Eye (tissue), 1 donor: ENCODE measurements at places on chromosomes 11 and 22.

DNA sequence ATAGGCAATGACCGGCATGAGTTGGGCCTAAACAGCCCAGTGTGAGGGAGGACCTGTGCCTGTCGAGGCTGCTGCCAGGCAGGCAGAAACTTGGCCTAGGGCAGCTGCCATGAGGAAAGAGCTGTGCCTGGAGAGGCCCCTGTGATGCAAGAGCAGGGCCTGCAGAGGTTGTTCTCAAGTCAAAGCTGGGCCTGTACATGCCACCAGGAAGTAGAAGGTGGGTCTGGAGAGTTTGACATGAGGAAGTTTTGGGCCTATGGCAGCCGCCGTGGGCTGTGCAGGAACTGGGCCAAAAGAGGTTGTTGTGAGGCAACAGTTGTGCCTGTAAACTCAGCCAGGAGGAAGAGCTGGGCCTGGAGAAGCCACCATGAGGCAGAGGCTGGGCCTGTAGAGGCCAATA is 43.2 kb downstream of the OR4C45 start:
- DNase-seq, result no peak

DNA sequence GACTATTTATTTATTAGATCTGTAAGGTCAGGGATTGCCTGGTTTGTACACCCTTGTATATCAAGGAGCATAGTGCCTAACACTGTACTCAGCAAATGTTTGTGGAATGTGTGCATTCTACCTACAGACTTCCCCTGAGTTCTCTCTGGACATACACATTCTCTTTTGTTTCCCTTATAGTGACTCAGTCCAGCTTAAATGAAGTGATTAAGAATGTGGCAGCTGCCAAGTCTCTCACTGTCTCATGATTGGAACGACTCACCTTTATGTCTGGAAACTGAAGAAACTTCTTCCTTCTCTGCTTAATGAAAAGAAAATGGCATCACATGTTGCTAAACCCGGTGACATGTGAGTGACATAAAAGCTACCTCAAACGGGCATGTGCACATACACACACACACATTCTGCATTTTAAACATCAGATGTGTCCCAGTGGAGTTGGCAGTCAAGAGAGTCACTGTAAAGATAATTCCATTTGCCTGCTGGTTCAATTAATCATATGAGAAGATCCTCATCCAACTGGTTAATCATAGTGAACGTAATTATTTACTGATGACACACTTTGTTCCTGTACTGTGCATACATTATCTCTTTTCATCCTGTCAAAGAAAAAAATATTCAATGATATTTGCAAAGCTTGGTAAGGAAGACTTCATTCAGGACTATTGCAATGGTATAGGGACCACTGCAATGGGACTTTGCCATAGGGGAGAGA is 42.8 kb downstream of the GLYAT start:
- DNase-seq, result no peak

- no peak for DNase-seq
These were observed 459.9 kb upstream of the CADM1 start for GRCh38 chr11:115964091-115964490.

DNA sequence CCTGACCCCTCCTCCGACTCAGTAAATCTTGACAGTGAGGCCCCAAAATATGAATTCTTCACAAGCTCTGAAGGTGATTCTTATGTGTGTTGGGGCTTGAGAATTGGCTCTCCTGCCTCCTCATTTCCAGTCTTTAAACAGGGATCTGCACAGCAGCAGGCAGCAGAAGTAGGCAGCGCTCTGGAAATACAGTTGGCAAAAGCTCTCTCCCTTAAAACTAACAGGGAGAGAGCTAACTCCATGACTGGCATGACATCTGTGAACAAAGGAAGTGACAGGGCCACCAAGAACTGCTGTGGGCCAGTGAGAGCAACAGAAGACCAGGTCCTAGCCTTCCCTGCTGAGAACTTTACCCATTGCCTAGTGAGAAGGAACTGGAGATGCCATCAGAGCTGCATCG is 70.1 kb downstream of the PANX1 start:
- peak; percentile 8 for DNase-seq

DNA sequence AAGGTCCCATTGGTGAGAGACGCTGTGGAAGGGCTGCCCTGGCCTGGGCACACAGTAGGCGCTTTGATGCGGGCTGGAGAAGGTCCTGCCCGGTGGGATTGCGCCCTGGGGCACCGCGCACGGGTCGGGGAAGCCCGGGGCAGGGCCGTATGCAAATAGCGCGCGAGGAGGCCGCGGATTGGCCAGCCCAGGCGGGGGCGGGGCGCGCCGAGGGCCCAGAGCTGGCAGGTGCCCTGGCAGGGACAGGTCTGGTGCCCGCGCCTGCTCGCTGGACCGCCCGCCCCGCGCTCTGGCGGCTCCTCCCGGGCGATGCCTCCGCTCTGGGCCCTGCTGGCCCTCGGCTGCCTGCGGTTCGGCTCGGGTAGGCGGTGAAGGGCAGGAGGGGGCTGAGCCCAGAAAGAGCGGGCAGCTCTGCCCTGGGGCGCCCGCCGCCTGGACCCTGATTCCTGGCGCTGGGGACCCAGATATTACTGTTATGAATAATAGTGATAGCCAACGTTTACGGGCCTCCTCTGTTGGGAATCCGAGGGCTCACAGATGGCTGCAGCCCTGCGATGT is at the start of gene UPK3A:
UPK3A (plus strand) TSS at position 245 of the 558 bp plus-strand sequence; CDS start at position 310, 65 bp downstream.
- DNase-seq, result peak; percentile 57

GRCh38 chr11:123107945-123108495 is 46.1 kb upstream of the HSPA8 start:
- DNase-seq, result no peak
